ENCODE measurements at places on chromosomes 11 and 22.

DNA sequence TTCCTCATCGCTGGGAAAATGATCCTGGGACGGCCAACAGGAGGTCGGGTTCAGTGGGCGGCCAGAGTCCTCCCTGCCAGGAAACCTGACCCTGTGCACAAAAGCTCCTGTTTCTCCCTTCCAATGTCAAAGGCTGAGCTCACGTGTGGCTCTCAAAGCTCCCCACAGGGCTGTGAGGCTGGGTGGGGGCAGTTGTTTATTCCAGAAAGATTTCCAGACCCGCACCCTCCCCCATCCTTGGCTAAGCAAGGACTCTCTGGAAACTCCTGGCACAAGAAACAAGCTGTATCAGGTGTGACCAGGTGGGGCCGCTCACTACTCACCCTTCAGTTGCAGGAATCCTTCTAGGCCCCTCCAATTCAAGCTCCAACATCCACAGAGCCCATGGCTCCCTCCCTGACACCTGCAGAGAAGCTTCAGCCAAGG lies 131.9 kb downstream of the SHANK2 start:
- DNase-seq = peak; percentile 60

- DNase-seq = no peak
These were observed 98.9 kb downstream of the ETS1 start for GRCh38 chr11:128488471-128488870.

DNA sequence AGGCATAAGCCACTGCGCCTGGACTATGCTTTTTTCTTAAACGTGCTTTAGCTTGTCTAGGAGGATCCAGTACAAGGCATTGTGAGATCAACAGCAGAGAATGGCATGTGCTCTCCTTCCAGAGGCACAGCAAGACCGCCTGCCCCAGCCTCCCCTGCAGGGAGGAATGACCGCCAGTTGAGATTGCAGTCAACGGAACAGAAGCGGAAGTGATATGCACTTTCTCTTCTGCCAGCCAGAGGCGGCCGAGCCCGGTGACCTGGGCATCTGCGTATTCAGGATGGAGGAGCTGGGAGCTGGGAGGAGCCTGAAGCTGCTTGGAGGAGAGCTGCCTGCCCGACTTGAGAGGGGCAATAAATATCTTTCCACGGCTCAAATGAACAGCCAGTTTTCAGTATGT lies 243.0 kb downstream of the CTTN start:
- DNase-seq = peak; percentile 32

GRCh38 chr11:106101370-106101769 lies 23.9 kb downstream of the AASDHPPT start:
- DNase-seq = no peak

GRCh38 chr11:12755510-12756453 lies 81.6 kb downstream of the TEAD1 start:
- no peak for DNase-seq

- no peak for DNase-seq
These were observed 1.2 kb downstream of the RAB6A start for GRCh38 chr11:73759610-73760134.

DNA sequence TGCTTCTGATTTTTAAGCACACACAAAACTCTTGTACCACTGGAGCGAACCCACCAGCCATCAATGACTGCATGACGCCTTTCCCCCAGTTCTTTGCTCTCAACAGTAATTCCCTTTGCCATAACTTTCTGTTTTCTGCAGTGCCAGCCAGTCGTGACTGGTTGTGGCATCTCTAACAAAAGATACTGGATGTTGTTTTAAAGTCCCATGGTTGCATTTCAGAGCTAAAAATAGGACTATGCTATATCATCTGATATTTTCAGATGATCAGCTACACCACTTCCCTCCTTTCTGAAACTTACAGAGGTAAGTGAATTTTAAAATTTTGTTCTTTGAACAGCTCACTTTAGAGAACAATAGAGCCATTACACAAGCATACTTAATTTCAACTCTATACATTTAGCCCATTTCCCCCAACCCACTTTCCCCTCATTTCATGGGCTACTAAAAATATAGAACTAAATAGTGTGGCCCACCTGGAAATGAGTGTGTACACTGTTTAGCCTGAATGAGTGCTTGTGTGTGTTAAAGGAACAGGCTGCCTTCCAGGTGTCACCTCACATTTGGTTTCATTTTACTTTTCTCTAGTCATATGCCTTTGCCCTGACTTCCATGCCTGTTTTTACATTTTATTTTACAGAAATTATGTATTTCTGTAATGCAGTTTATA lies 136.9 kb upstream of the ZC3H12C start:
- DNase-seq = peak; percentile 11

Measured in large intestine (tissue), 12 donors.